ENCODE measurements at places on chromosomes 7 and 10. TPM values are rescaled to one million over a fixed set of nuclear protein-coding genes. Genes with fewer than 3 reads are reported as not detected.

The SLC18A3 gene
- not detected for total RNA-seq

The LRRD1 gene
- total RNA-seq = under 0.01 TPM

The FAM25G gene
- total RNA-seq = not detected

The CDH23 gene
- total RNA-seq = under 0.01 TPM

The TLL2 gene
- total RNA-seq = under 0.01 TPM

The IKZF1 gene
- 0.38 TPM for total RNA-seq

The PITX3 gene
- not detected for total RNA-seq

The NPTX2 gene
- total RNA-seq = 6.7 TPM

The LOXL4 gene
- total RNA-seq = 0.51 TPM

The CYP3A7 gene
- not detected for total RNA-seq

The LIPM gene
- total RNA-seq = not detected

The GARIN1A gene
- under 0.01 TPM for total RNA-seq

The AGAP4 gene
- 1.8 TPM for total RNA-seq

The CNTNAP2 gene
- total RNA-seq = 0.25 TPM

The WASL gene
- 10.5 TPM for total RNA-seq

The C1QL3 gene
- total RNA-seq = 0.76 TPM

The BTBD16 gene
- total RNA-seq = not detected

The NAT16 gene
- total RNA-seq = not detected

The SLC37A3 gene
- 72.7 TPM for total RNA-seq

The TSPAN12 gene
- total RNA-seq = 89.3 TPM

The SPDYE2B gene
- total RNA-seq = not detected

The KIF11 gene
- 18.5 TPM for total RNA-seq

The OR2A5 gene
- not detected for total RNA-seq

The ADAM22 gene
- 0.26 TPM for total RNA-seq

The CSTF2T gene
- total RNA-seq = 21.2 TPM

The EPO gene
- total RNA-seq = not detected

The TRIM50 gene
- total RNA-seq = not detected

The PRRT4 gene
- total RNA-seq = not detected

The C10orf67 gene
- not detected for total RNA-seq

The CHCHD3 gene
- total RNA-seq = 60.1 TPM

The CFAP70 gene
- total RNA-seq = 0.13 TPM

The HABP2 gene
- not detected for total RNA-seq

The ALOX5 gene
- total RNA-seq = not detected

The PRTFDC1 gene
- total RNA-seq = 9.4 TPM

The TAS2R3 gene
- total RNA-seq = 0.89 TPM

The SAP25 gene
- total RNA-seq = not detected

The ZSCAN21 gene
- total RNA-seq = 6.2 TPM
